ENCODE measurements at places on chromosomes 12 and 14.

DNA sequence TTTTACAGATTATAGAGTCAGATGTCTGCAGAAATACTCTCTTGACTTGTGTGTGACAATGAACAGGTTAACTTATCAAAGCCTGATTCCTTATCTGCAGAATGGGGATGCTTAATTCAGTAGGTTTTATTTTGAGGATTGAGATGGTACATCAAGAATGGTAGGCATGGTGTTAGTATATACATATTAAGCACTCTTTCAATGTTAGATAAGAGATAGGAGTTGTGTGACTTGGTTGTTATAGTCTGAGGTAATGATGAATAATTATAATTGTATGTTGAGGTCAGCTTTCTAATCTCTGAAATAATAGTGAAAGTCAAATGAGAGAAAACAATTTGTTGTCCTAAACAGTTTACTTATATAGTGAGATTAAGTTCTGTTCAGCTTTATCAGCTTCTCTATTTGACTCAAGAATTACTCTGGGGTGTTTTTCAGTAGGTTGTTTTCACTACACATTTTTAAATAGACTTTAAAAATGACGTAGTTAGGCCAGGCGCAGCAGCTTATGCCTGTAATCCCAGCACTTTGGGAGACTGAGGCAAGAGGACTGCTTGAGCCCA is 11.9 kb downstream of the PALS1 start:
- DNase-seq: no peak

DNA sequence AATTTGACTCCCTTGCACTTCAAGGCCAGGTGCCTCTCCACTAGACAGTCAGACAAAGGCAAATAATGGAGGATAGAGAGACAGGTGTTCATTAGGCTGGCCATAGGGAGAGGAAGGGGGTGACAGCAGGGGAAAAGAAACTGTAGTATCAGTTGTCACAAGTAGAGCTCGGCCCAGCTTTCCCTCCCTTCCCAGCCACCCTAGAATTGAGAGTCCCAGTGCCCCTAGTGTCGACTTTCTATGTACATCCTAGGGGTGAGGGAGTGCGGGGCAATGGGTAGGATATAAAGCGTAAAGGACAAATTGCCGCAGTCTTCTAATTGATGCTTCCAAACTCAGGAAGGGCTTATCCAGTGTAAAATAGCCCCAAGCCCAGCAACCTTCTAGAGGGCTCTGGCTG is 39.0 kb downstream of the BAZ2A start:
- no peak for DNase-seq

DNA sequence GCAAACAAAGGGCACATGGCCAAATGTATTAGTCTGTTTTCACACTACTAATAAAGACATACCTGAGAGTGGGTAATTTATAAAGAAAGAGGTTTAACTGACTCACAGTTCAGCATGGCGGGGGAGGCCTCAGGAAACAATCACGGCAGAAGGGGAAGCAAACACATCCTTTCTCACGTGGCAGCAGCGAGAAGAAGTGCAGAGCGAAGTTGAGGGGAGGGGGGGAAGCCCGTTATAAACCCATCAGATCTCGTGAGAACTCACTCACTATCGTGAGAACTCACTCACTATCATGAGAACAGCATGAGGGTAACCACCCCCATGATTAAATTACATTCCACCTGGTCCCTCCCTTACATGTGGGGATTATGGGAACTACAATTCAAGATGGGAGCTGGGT is 66.1 kb downstream of the ST8SIA1 start:
- no peak for DNase-seq

GRCh38 chr14:49769581-49770211 is 1.7 kb downstream of the KLHDC2 start:
- no peak for DNase-seq

- DNase-seq: no peak
Measured at GRCh38 chr12:6548556-6548955, 7.3 kb downstream of the IFFO1 start.

DNA sequence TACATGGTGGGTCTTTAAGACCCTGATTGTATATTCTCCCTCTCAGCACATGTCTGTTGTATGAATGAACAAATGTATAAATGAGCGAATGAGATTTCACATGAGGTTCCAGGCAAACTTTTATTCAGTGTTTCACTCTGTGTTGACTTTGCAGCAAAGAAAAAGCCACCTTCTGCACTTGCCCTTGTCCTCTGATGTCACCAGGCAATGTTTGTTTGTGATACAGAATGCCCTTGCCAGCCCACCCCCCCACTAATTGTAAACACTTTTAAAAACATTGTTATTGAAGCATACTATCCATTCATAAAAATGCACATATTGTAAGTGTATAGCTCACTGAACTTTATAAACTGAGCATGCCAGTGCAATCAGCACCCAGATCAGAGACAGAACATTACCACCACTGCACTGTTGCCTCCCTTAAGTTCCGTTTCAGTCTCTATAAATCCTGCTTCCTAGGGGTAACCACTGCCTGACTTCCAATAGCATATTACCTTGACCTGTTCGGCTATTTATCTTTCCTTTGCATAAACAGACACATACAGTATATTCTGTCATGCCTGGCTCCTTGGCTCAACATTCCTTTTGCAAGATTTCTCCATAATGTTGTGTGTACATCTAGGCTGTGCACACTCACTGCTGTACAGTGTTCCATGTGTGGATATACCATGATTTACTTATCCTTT is 11.3 kb upstream of the LTA4H start:
- no peak for DNase-seq

GRCh38 chr12:104560881-104561280 is 104.1 kb downstream of the CHST11 start:
- no peak for DNase-seq

DNA sequence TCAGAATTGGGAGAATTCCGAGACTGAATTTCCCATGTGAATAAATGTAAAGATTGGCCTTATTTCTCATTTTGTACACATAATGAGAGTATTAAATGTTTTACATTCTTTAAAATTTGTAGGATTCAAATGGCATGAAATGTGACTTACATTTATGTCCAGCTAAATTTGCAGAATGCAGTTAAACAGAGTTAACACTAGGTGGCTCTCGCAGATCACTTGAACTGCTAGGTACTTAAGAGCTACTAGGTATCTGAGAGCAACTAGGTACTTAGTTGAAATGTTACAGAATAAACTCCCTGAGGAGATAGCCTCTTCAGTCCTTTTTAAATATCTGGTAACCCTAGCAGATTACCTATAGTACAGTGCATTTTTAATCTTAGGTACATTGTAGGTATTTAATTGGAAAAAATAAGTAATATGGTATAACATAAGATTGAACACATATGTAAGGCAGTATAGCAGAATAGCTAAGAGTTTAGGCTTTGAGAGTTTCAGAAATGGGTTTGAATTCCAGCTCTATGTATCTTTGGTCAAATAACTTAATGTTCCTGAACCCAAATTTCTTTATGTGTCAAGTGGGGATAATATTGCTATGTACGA is 73.8 kb downstream of the KIAA0586 start:
- peak; percentile 12 for DNase-seq

- DNase-seq: peak; percentile 23
Measured at GRCh38 chr14:59020382-59020781, 168.1 kb upstream of the DAAM1 start.

GRCh38 chr12:125773033-125773640 is 707.9 kb downstream of the AACS start:
- DNase-seq: no peak

Data from endothelial cell (in vitro differentiated cells).